ENCODE measurements at places on chromosomes 7 and 10.

GRCh38 chr7:106038916-106039315 is 73.2 kb downstream of the SYPL1 start:
- no peak for DNase-seq

DNA sequence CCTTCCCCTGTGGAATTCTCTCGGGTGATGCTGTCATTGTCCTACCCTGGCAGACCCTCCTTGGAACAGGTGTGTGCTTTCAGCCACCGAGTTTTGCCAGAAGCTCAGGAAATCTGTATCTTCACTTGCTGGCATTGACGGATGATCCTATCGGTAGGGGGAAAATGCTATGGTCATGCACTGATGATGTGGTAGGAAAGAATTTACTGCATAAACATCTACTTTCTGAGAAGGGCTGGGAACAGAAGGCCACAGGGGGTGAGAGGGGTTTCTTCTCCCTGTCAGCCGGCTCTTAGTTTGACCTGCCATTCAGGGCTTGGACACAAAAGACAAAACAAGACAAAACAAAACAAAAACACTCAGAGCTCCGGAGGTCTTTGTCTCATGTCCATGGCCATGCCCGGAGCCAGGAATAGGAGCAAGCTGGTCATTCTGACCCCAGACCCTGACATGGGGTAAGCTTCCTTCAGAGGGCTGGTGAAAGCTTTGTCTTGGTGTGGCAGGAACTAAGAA is 43.6 kb upstream of the CARD11 start:
- DNase-seq: peak; percentile 3

- no peak for DNase-seq
Observed at GRCh38 chr10:111277661-111278060, 200.8 kb downstream of the ADRA2A start.

GRCh38 chr7:139035586-139036353 is at the start of gene ZC3HAV1L:
ZC3HAV1L (minus strand) TSS chr7:139036042; CDS start chr7:139036017, 25 bp downstream.
- DNase-seq: peak; percentile 83

- peak; percentile 62 for DNase-seq
Observed at GRCh38 chr7:94439893-94440381, 45.2 kb downstream of the COL1A2 start.

DNA sequence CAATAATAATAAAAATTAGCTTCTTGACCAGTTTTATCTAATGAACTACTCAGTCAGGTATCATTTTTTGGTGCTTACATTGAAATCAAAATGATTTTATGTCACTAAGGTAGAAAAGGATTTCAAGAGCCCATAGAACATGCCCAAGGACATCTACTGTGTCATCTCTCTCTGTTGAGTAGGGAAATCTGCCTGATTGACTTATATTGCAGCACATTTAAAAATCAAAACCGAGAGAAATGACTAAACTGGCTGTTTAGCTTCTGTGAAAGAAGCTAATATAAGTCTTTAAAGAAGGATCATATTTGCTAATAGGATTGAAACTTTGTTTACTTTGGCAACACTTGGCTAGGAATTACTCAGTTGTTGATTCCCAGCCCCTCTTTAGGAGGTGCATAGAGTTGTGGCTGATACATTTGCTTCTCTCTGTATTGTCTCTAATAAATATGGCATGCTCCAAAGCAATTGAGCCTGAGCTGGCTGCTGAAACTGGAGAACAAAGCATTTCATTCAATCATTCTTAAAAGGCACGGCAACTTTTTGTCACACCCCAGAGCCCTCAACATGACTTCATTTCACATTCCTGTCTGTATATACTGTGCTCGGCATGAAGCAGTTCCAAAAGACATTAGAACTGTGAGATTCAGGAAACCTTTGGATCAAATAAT is 1096.9 kb upstream of the POT1 start:
- no peak for DNase-seq

DNA sequence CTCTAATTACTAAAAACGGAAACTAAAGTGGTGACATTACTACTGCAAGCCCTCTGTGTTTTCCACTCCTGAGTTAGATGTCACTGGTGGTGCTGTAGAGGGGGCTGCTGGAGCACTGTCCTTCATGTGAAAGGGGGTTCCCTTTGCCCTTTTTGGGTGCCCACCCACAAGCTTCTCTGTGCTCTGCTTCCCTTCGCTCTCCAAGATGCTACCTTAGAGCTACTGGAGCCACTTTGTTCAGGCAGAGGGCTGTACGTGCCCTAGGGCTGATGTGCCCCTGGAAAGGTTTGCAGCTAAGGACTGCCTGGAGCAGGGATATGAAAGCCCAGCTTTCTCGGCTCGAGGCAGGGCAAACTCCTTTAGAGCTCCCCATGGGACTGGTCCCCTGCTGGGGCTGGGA is 28.3 kb downstream of the EMX2 start:
- DNase-seq: no peak

GRCh38 chr7:101330011-101330484 is 8.4 kb upstream of the IFT22 start:
- DNase-seq: no peak

DNA sequence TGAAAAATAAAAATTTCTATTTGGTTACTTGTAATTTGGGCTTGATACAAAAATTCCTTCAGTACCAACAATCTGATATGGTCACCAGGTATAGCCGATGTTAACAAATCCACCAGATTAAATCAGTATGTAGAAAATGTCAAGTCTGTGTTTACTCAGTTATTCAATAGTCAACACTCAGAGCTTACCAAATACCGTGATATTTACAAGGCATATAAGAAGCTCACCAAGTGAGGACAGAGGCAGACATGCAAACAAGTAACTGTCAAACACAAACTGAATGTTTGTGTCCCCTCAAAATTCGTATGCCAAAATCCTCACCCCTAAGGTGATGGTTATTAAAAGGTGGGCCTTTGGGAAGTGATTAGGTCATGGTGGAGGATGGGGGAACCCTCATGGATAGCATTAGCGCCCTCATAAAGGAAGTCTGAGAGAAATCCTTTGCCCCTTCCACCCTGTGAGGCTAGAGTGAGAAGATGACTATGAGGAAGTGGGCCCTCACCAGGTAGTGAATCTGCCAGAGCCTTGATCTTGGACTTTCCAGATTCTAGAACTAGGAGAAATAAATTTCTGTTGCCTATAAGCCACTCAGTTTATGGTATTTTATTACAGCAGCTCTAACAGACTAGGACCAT is 63.1 kb downstream of the TES start:
- DNase-seq: no peak

DNA sequence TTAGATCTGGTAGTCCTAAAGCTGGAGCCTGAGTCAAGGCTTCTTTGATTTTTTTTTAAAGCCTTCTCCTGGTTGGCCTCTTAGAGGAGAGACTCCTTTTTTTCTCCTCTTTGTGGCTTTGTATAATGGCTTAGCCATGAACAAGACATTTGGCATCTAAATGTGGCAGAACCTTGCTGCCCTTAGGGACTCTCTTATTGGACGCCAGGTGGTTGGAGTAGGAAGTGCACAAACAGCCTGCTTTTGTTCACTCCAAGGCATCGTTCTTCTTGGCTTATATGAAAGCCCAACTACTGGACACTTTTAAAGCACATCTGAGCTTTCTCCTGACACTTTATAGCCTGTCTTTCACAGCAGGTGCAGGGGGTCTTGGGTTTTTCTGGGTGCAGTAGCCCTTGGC is 25.0 kb downstream of the ZPBP start:
- DNase-seq: no peak

DNA sequence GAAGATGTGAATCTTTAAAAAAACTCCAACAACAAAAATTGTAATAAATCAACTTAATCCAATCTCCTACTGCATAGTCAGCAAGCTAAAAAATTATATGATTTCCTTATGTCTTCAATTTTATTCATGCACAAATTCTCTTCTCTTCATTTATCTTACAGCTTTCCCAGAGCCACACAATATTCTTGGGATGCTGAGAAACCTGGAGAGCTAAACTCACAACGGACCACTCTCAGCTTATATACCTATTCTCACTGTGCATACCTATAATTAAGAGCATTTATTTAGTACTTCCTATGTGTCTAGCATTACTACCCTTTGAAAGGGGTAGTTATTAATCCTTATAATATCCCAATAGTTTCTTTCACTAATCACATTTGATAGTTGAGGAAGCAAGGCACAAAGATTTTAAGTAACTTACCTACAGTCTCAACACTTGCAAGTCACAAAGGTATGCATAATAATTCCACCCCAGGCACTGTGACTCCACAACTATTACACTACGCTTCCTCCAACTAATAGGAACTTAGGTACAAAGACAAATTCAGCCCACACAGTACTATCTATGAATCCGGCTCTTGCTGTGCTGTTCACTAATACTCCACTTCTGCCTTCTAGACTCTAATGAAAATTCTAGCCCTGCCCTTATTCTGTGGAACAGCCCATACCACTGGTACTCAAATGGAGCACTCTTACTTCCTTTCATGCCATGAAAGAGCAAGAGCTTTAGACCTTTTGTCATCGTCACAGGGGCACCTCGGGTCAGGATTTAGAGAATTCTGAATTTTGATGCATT is 5.1 kb downstream of the CCDC71L start:
- DNase-seq: no peak

GRCh38 chr10:1638889-1639419 is 98.4 kb downstream of the ADARB2 start:
- DNase-seq: no peak

DNA sequence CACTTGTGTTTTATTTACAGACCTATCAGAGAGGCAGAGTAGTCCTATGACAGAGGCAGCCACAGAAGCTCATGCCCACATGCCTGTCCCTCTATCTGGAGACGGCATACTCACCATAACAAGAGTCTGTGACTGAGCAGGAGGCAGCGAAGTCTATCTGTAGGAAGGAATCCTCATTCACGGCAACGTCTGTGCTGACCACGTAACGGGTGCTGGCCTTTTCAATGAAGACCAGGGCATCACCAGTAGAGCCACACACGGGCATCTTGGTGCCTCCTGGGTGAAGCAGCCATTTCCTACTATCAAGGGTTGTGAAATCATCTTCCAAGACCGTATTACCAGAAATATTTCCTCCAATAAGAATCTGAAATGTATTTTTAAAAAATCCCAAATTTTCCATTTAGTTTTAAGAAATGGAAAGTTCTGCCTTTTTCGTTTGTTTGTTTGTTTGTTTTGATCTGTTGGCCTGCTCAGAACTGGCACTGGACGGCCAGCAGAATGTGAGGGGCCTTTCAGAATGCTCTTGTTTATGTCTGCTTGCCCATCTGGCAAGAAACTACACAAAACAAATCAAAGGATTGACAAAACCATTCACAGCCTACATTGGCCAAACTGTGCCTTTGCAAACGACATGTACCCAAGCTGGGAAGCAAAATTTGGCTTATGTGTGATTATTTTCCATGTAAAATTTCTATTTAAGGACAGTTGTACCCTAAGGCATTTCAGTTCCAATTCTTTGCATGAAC is 93.1 kb upstream of the SLC26A5 start:
- DNase-seq: no peak

DNA sequence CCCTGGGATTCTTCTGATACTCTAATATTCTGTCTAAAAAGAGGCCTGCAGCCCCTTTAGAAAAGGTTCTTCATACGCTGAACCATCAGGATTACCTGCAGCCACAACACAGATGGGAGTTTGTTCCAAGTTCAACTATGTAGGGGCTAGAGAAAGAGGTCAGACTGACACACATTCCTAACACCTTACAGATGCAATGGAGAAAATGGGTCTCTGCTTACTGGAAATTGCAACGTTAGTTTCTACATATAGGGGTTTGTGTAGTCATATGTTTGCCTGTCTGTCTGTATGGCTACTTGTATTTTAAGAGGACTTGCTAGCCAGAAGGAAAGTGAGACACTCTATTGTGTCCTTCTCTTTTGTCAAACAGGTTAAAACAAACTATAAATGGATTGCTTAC is 618.5 kb downstream of the INHBA start:
- no peak for DNase-seq

- peak; percentile 51 for DNase-seq
Observed at GRCh38 chr7:117219485-117219884, 103.4 kb downstream of the WNT2 start.

DNA sequence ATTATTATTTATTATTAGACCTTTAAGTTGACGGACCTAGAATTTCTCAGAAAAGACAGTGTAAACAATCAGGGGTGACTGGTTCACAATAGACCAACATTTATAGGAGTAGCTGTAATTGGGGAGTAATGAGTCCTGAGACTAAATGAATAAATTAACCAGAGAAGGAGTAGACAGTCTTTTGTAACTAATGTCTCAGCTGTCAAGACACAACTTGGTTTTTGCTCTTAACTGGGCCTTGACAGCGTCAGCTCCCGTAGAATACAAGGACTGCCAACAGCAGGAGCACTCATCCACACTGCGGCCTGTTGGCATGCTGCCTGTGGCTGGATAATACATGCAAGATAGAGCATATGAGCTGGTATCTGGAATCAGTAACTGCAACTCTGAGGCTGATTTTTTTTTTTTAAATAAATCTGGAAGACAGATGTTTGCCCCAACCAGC is 123.9 kb downstream of the CACNA2D1 start:
- peak; percentile 85 for DNase-seq

DNA sequence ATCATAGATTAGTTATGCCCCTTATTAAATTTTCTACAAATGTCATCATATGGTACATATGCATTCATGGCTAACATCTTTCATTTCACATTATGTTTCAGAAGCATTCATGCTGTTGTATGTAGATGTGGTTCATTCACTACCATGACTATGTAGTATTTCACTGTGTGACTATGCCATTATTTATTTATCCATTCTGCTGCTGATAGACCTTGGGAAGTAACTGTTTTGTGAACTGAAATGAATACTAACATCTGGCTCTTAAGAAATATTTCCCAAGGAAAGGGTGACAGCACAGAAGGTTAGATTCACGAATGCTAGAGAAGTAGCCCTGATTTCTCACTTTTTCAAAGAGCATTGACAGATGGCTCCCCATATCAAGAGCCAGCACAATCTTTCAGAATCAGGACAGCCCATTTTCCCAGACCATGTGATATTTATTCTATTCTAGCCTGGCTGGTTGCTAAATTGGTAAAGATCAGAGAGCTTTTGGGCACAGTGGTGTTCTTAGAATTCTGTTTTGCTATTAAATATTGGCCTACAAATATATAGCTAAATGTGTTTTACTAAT is 157.4 kb downstream of the DYNC1I1 start:
- DNase-seq: no peak

GRCh38 chr7:20834656-20835055 is 48.0 kb upstream of the SP8 start:
- DNase-seq: no peak

DNA sequence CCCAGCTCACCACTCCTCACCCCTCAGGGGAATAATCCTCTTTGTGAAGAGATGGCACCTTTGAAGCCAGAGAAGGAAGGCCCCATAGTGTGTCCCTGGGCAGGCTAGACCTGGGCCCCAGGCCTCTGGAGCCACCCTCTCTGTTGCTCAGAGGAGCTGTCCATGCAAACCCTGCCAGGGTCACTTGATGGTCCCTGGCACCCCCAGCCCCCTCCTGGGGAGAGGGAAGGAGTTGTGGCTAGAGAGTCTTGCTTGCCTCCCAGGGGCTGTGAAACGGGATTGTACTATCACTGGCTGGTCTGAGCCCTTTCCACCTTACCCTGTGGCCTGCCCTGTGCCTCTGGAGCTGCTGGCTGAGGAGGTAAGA is 5.8 kb downstream of the GHRHR start:
- DNase-seq: no peak

GRCh38 chr10:99659031-99659867 is at the start of gene ENTPD7:
ENTPD7 (plus strand) TSS chr10:99659509; CDS start chr10:99659957, 448 bp downstream.
- peak; percentile 95 for DNase-seq

- peak; percentile 44 for DNase-seq
Observed at GRCh38 chr10:70578371-70578947, 24.1 kb downstream of the PRF1 start.

- DNase-seq: no peak
Observed at GRCh38 chr7:110604885-110605284, 486.0 kb upstream of the LRRN3 start.

All from fibroblast of skin of scalp (primary cell).